ENCODE measurements at places on chromosomes 12 and 14.

GRCh38 chr12:90343966-90344365 lies 611.0 kb downstream of the CCER1 start:
- no peak for DNase-seq

GRCh38 chr14:96735526-96735925 lies 61.7 kb upstream of the VRK1 start:
- no peak for DNase-seq

GRCh38 chr14:100384819-100385813 lies 62.0 kb downstream of the SLC25A47 start:
- no peak for DNase-seq

GRCh38 chr14:87158283-87158682 lies 834.7 kb downstream of the GALC start:
- no peak for DNase-seq

- DNase-seq = no peak
Measured at GRCh38 chr12:113940357-113941207, 25.5 kb downstream of the RBM19 start.

DNA sequence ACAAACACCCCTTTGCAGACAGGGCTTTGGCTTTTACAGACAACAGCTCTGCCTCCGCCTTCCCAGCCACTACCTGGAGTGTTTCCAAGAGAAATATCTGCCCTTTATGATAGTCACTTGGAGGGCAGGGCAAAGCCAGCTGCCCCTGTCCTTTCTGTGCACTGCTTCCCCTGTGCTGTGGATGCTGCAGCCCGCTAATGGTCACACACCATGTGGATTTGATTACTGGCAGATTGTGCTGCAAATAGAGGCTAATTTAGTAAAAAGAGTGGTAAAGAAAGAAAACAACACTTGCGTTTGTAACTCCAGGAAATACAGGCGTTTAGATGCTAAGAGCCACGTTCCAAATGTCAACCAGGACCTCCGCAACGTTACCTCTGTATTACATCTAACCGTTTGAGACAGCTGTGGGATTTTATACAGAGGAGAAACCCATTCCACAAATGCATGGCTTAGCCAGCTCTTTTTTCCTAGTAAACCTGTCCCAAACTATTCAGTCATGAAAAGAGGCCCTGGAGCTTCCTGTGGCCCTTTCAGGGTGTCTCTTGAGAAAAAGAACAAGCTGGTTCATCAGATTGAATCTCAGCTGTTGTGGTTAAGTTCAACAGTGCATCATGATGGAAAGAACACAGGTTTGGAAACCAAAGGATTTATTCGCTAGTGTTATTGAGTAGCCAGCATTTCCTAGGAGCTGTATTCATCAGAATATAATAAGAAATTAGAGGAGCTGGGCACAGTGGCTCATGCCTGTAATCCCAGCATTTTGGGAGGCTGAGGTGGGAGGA lies 30.1 kb upstream of the PWP1 start:
- DNase-seq = no peak

DNA sequence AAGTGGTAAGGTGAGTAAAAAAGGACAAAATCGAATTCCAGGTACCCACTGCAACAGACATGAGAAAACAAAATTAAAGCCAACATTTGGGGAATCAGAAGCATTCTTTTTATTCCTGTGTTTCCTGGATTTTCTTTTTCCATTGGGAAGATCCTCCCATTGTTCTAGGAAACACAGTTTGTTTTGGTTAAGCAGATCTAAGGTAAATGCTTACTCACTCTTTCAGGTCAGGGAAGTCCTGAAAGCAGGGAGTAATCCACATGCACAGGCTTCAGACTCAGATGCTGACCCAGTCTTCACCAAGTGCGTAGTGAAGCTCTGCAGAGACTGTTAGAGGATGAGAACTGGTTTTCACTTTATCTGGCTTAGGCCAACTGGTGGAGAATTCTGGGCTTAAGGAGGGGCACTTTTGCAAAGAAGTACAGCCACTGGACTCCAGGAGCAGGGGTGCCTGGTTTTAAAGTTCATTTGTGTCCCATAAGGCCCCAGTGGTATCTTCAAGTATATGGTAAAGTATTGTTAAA lies 57.7 kb downstream of the RPAP3 start:
- no peak for DNase-seq

DNA sequence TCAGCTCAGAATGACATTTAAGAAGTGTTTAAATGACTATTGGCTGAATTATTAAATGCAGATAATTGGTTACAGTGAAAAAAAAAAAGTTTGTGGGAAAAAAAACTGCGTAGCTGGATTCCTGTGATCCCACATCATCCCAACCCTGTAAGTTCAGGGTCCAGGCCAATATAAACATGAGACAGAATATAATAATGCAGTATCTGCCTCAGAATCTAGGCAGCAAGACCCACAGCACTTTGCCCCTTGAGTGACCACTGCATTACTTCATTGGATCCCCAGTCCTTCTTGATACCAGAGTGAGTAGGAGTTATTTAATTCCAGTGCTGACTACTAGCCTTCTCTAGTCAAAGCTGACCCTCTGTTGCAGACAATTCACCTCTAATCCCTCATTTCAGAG lies 272.6 kb downstream of the CCER1 start:
- DNase-seq = no peak

DNA sequence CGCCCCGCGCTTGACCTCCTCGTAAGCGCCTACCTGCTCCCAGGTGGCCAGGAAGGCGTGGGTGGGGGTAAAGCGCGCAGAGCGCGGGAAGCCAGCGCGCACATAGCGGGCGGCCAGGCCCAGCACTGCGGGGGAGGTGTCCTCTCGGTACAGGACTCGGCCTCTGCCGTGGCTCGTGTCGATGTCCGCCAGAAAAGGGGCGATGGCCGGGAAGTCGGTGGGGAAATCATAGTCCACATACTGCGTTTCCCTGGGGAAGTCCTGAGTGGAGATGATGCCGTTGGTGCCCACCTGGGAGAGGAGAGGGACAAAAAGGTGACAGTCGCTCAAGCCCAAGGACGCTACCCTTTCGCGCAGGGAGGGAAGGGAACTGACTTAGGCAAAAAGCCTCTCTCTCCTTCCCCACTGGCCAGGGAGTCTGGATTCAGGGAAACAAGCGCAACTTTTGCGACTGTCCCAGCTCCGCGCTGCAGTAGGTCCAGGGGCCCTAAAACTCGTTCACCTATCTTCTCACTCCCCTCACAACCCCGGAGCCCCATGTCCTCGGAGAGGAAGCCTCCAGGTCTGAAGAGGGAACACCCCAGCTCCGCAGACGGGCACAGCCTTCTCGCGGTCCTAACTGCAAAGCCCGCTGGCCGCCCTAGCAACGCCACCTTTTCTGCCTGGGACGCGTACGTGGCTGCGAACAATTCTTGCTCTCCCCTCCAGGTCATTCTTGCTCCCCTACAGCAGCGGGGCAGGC lies 815 bp downstream of the NID2 start:
- peak; percentile 15 for DNase-seq

GRCh38 chr14:105943973-105944602 lies 417.7 kb downstream of the TMEM121 start:
- no peak for DNase-seq

- no peak for DNase-seq
Measured at GRCh38 chr12:124422570-124423523, 128.0 kb downstream of the RFLNA start.

GRCh38 chr12:2769866-2770533 lies 24.8 kb upstream of the FKBP4 start:
- DNase-seq = no peak

- DNase-seq = no peak
Measured at GRCh38 chr14:63901434-63902085, 48.8 kb downstream of the SYNE2 start.

- no peak for DNase-seq
Measured at GRCh38 chr14:104895786-104896661, 28.7 kb upstream of the PLD4 start.

DNA sequence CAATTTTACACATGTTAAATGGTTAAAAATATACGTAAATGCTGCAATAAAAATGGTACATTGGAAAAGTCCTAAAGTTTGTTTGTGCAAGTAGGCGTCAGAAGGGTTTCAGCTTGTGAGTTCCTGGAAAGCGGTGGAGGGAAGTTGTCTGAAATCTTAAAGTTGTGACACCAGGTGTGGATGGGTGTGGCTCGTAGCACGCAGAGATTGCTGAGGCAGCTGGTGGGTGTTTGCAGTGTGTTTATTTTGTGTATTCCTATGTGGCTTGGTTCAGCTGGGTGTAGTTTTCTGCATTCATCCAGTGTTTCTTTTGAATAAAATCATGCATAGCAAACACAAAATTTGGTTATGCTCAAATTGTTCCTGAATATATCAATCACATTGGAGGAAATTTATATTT lies 136.8 kb upstream of the TBX3 start:
- DNase-seq = no peak

- no peak for DNase-seq
Measured at GRCh38 chr14:80522411-80522810, 311.1 kb upstream of the DIO2 start.

DNA sequence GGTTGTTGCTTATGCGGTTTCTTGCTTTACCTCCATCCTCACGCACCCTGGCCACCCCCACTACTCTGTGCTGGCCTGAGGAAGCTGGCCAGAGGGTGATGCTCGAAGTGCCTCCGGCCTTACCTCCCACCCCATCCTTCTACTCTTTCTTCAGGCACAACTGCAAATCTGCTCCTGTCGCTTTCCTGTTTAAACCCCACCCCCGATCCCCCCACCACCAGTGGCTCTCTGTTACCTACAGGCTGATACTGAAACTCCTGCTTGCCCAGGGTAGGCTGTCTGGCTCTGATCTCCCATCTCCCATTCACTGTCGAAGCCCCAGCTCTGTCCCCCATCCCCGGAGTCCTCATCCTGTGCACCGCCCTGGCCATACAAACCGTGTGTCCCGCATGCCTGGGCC lies 111.5 kb downstream of the PRMT8 start:
- no peak for DNase-seq

- DNase-seq = no peak
Measured at GRCh38 chr12:84955298-84955697, 42.7 kb upstream of the SLC6A15 start.

DNA sequence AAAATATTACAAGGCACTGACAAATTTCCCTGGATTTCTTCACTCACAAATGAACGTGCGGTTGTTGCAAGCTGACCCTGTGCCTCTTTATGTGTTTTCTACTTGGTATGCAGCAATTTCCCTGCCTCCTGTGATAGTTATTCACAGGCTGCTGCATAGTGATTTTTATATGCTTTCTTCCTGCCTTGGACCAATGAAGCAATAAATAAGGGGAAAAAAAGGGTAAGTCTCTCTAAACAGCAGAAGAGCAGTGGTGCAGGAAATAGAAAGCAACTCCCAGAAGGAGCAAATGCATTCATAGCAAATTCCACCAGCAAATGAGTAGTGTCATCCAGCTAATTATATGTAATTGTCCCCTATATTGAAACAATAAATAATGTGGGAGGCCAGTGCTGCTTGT lies 737.9 kb downstream of the GALC start:
- DNase-seq = no peak

- no peak for DNase-seq
Measured at GRCh38 chr12:55733858-55734257, 5.0 kb upstream of the CD63 start.

GRCh38 chr12:29744365-29744764 lies 39.4 kb downstream of the TMTC1 start:
- no peak for DNase-seq

DNA sequence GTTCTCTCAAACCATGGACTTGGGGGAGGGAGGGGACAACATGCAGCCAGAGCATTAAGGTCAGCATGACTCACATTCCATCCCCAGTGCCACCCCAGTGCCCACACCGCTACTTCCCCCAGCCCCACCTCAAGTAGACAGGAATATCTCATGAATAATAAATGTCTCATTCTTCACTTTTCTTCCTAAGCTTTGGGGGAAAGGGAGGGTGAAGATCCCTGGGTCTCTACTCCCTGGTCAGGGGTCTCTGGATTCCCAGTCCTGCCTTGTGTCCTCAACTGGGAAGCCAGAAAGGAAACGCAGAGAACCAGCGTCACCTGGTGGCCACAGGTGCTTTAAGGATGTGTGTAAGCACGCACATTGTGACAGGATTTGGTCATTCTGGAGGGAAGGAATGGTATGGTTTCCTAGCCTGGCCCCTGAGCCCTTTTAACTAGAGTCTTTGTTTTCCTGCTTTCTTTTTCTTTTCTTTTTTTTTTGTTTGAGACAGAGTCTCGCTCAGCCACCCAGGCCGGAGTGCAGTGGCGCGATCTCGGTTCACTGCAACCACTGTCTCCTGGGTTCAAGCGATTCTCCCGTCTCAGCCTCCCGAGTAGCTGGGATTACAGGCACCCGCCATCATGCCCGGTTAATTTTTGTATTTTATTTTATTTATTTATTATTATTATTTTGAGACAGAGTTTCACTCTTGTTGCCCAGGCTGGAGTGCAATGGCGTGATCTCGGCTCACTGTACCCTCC lies 3.4 kb downstream of the GPR84 start:
- peak; percentile 79 for DNase-seq

- no peak for DNase-seq
Measured at GRCh38 chr12:28540324-28540714, 350.1 kb downstream of the CCDC91 start.

DNA sequence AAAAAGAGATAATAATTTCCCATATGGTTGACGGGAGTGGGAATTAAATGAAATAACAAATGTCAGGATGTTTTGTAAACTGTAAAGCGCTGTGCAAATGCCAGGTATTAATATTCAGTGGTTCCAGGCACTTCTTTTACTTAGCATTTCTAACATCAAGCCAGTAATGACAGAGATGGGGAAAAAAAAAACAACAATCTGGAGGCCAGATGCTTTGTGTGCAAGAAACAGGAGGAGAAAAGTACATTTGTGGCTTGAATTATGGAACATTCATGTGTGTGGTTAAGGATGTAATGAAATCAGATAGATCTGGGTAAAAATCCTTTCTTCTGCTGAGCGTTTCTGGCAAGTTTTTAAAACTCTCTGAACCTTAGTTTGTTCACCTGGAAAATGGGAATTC lies 509.6 kb downstream of the FUT8 start:
- no peak for DNase-seq

GRCh38 chr14:72142328-72142727 lies 210.1 kb downstream of the RGS6 start:
- no peak for DNase-seq

GRCh38 chr14:76918782-76919394 lies 92.7 kb downstream of the LRRC74A start:
- no peak for DNase-seq

GRCh38 chr12:89245090-89245489 lies 107.2 kb downstream of the DUSP6 start:
- no peak for DNase-seq

GRCh38 chr12:78914859-78915331 lies 50.3 kb downstream of the SYT1 start:
- DNase-seq = no peak

GRCh38 chr14:92009604-92010003 lies 30.3 kb downstream of the TRIP11 start:
- DNase-seq = no peak

DNA sequence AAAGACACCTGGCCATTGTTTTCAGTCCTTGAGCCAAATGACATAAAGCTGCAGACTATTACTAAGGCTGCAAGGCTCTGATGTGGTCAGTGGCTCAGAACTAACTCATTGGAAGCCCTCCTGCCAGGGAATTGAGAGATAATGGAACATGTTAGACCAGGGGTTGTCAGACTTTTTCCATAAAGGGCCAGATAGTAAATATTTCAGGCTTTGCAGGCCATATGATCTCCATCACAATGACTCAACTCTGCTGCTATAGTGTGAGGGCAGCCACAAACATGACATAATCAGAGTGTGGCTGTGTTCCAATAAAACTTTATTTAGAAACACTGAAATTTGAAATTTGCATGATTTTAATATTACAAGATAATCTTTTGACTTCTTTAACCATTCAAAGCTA lies 140.3 kb downstream of the TMEM30B start:
- DNase-seq = no peak

GRCh38 chr12:112149596-112149995 lies 24.2 kb downstream of the TRAFD1 start:
- DNase-seq = no peak

GRCh38 chr12:50706606-50707005 lies 57.3 kb upstream of the ATF1 start:
- no peak for DNase-seq

All from progenitor cell of endocrine pancreas (in vitro differentiated cells).